ENCODE measurements at places on chromosomes 2 and 18.
A peak's percentile ranks its signal among the peaks of the same experiment; 100 is the strongest.

- no peak for DNase-seq
These were observed 789.3 kb upstream of the FAM98A start for GRCh38 chr2:34388446-34388845.

- DNase-seq: no peak
These were observed 158.5 kb upstream of the REV1 start for GRCh38 chr2:99648178-99648844.

DNA sequence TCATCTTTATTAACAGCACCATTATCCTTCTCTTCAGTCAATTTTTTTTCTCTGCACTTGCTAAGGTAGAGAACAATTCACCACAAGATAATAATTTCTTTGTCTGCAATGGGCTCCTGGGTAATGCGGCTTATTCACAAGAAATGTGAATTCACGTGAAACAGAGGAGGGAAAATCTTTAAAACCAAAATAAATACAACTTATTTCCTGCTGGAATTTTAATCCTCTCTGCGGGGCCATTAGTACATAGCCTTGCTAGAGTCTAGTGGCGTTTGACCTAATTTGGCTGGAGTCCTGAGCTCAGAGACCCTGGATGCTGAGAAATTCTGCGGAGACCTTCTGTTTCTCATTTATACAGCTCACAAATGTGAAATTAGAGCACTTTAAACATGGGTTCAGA is 319.3 kb upstream of the MMADHC start:
- DNase-seq: no peak

- DNase-seq: peak; percentile 44
These were observed 5.5 kb downstream of the NHEJ1 start for GRCh38 chr2:219155054-219155644.

GRCh38 chr2:197240421-197241041 is 70.0 kb downstream of the ANKRD44 start:
- no peak for DNase-seq

GRCh38 chr2:136049991-136050920 is 64.8 kb upstream of the DARS1 start:
- DNase-seq: no peak

- DNase-seq: no peak
These were observed 12.9 kb downstream of the PLEKHM3 start for GRCh38 chr2:208012449-208012848.
